ENCODE measurements at places on chromosomes 12 and 14. TPM values are rescaled to one million over a fixed set of nuclear protein-coding genes. Genes with fewer than 3 reads are reported as not detected.

Gene NGB
- polyA plus RNA-seq: 28.3 TPM

Gene GALNT6
- 9.3 TPM for polyA plus RNA-seq

Gene CRIP1
- 195 TPM for polyA plus RNA-seq

- DNase-seq: no peak
Measured at GRCh38 chr12:109264943-109265650, 44.0 kb downstream of the FOXN4 start.

GRCh38 chr14:83017296-83017695 is 1483.6 kb upstream of the SEL1L start:
- no peak for DNase-seq

- no peak for DNase-seq
Measured at GRCh38 chr12:52018433-52019112, 11.8 kb downstream of the TAMALIN start.

DNA sequence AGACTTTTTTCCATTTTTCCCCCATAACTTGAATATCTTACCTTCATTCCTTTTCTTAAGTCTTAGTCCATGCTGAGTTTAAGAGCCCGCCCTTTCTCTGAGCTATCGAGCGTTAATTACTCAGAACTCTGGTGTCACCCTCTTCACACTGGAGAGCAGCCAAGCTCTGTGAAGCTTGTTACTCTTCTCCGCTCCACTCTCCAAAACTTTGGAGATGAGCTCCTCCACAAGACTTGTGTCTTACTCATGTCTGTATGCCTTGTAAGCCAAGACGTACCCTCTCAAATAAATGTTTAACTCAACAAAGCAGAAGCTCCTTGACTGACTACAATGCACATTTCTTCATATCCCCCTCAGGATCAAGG is 54.7 kb downstream of the DICER1 start:
- no peak for DNase-seq

DNA sequence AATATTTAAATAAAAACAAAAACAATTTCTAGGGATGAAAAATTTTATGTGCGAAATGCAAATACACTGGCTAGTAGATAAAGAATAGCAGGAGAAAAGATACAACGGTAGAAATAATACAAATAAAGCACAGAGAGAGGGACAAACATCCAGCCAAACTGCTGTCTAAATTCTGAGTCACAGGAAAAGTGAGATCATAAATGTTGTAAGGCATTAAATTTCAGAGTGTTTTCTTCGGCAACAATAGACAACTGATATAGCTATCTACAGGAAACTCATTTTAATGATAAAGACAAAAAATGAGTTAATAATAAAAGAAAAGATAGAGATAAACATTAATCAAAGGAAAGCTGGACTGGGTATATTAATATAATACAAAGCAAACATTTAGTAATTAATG is 122.2 kb downstream of the NTS start:
- DNase-seq: no peak

GRCh38 chr14:35534873-35535482 is 1.0 kb downstream of the INSM2 start:
- peak; percentile 29 for DNase-seq

GRCh38 chr12:54370171-54370730 is 6.0 kb upstream of the GPR84 start:
- no peak for DNase-seq

- peak; percentile 82 for DNase-seq
Measured at GRCh38 chr12:8018666-8019581, 13.6 kb upstream of the FOXJ2 start.

- peak; percentile 42 for DNase-seq
Measured at GRCh38 chr12:49043856-49044258, 16.7 kb downstream of the KMT2D start.

Measured in brain (organoid and tissue), 16 donors.